Bronchial epithelial cell (primary cell): ENCODE measurements at places on chromosomes 6 and 20. TPM values are rescaled to one million over a fixed set of nuclear protein-coding genes. Genes with fewer than 3 reads are reported as not detected.

DNA sequence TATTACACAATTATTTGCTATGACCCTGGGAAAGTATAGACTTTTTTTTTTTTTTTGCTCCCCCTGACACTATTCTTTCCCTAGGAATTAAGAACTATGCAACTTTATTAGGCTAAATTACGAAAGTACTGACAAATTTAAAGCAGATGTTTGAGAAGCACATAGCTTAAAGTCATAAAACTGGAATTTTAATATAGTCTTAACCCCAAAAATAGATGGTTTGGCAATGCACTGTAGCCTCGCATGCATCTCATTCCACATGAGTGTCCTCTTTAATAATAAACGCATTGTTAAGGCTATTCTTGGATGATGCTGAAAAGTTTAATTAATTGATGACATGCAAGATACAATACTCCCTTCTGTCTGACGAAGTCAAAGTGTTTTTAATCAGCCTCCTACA is 49.3 kb downstream of the TBC1D7 start:
- no peak for DNase-seq

DNA sequence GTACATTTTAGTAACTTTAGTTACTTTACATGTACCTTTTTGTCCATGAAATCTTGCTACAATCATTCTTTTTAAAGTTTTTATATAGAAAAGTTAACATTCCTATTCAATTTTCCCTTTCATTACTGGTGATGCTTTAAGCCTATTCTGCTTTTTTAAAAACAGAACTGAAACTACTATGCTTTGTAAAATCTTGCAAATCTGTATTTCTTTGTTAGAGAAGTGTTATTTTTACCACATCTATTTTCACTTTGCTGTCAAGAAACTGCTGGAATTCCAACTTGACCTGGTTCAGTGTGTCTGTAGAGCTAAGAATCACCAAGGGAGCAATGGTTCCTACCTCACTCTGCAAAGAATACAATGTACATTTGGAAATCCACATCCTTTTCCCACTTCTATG is 21.8 kb upstream of the SAMD5 start:
- no peak for DNase-seq

GRCh38 chr20:63416631-63417030 is 55.5 kb upstream of the CHRNA4 start:
- no peak for DNase-seq

Gene C6orf15
- 0.13 TPM in 1 of 2 replicates, not detected in the other for total RNA-seq

GRCh38 chr20:55054453-55054852 is 579.1 kb downstream of the DOK5 start:
- DNase-seq: peak; percentile 52

DNA sequence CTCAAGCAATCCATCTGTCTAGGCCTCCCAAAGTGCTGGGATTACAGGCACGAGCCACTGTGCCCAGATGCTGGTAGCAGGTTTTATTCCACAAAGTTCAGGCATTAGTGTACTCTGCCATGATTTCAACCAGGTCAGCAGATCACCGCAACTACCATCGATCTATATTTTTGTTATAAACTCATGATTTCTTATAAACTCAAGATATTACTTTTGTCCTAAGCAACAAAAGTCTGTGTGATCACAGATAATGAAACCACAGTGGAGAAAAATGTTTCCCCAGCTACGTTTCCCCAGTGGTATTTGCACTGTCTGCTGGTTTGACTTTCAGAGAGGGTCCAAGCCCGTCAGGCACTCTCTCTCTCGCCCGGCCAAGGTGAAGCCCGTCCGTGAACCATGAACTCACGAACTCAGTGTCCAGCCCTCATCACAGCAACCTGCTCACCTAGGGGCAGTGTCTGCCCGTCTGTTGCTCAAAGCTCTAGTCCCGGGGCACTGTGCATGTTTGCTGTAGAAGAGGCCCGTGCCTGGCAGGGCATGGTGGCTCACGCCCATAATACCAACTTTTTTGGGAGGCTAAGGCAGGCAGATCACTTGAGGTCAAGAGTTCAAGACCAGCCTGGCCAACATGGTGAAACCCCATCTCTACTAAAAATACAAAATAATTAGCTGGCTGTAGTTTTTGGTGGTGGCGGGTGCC is 7.0 kb downstream of the SLC4A11 start:
- DNase-seq: no peak

- DNase-seq: no peak
Observed at GRCh38 chr6:43060755-43061633, 1.6 kb downstream of the KLC4 start.

DNA sequence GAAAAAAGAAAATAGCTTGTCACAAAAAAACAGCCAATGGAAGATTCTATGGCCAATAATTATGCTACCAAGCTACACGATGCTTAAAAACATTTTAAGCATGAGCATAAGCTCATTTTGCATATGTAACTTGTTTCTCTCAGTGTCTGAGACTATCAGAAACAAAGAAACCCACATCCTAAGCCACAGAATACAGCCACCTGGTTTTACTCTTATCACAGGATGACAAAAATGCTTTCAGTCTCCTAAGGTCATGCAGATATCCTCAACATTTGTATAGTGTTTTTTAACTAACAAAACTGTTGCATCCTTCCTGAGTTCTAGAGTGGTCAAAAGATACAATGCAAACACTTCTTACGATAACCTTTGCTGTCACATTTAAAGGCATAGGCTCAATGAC is 172.1 kb upstream of the RUNX2 start:
- DNase-seq: no peak

GRCh38 chr6:38773338-38773737 is 58.2 kb downstream of the DNAH8 start:
- peak; percentile 58 for DNase-seq

- DNase-seq: peak; percentile 5
Observed at GRCh38 chr20:20229595-20229994, 138.3 kb upstream of the INSM1 start.

GRCh38 chr20:49794336-49795134 is 18.1 kb upstream of the SLC9A8 start:
- DNase-seq: peak; percentile 43

Gene COL9A3
- total RNA-seq: not detected in 2 replicates

- DNase-seq: no peak
Observed at GRCh38 chr6:54681267-54681666, 165.3 kb upstream of the FAM83B start.

Gene ULBP2
- total RNA-seq: 2.4 and 12.2 TPM in 2 replicates

Gene CCM2L
- total RNA-seq: not detected in 2 replicates

GRCh38 chr6:71351190-71351589 is 62.6 kb downstream of the OGFRL1 start:
- no peak for DNase-seq

DNA sequence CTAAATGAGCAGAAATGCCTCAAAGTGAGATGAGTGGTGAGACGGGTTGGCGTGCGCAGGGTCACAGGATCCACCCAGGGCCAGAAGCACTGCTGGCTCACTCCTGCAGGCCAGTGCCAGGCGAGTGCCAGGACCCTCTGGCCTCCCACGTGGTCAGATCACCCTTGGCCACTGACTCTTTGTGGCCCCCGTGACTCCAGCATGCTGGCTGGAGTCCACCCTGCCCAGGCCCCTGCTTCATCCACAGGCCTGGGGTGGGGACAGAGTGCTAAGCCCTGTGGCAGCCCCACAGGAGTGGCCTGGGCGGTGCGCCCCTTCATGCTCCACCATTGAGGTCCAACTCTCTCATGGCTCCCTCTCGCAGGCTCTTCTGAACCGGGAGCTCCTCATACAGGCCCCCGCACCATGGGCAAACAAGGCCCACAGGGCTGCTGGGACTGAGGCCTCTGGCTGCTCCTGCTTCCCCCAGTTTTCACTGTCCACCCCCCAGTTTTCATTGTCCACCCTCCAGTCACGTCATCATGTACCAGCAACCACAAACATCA is 61.6 kb downstream of the ABHD12 start:
- DNase-seq: no peak
